ENCODE measurements at places on chromosomes 5 and 9.

DNA sequence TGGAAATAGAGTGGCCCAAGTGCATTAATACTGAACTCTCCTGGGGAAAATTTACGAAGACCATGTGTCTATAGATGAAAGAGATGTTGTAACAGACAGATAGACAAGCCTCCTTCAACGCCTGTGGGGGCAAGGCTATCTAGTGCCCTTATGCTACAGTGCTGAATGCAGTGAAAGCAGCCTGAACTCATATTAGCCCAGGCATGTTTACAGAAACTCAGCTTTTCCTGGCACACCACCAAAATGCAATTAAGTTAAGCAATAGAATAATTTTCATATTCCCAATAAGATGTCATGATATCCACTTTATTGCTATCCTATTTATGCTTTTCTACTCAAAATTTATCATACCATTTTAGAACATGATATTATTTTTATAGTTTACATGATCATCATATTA, 277.0 kb downstream of the DIRAS2 start:
- DNase-seq, result no peak

DNA sequence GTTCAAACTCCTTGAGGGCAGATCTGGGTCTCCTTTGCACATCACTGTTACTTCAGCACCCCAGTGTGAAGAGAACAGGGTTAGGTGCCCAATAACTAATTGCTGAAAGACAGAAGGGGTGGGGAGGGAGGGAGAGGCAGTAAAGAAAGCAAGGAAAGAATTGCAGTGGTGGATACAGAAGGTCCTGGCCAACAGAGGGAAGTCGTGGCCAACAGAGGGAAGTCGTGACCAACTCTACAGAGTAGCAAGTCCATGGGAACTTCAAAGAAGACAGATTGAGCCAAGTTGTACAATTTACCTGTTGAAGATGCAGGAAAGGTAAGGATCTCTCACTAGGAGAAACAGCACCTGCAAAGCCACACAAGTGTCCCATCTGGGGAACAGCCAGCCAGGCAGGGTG, 27.0 kb downstream of the CCNJL start:
- DNase-seq, result no peak

DNA sequence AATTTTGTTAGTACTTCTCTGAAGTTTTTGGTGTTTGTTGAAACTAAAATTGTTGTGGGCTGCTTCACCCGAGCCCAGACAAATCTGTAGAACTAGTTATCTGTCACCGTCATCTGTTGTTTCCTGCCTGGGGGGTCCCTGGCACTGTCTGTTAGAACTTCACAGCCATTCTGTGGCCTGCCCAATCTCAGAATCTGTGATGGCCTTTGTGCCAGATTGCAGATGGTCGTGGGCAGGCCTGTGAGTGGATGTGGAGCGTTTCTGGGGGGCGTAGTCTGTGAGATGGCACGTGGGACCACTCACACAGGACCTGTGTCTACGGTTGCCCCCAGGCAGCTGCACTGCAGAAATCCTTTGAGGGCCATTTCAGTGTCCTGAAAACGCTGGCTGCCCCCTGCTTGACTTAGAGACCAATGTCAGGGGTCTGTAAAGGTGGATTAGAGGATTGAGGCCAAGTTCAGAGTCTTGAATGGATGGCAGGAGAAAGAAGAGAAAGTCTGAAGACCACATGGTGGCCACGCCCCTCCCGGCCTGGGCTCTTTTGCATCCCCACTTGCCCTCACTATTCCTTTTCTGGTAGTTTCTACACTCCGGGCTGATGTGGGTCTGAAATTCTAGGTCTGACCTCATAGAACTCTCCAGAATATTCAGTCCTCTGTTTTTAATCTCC, 38.3 kb downstream of the TRIO start:
- no peak for DNase-seq

GRCh38 chr5:167702014-167702413, 589.4 kb upstream of the WWC1 start:
- DNase-seq, result no peak

GRCh38 chr9:15220658-15221318, 86.2 kb downstream of the TTC39B start:
- DNase-seq, result no peak

- no peak for DNase-seq
These were observed 667.2 kb downstream of the TLE1 start for GRCh38 chr9:81022177-81022576.

DNA sequence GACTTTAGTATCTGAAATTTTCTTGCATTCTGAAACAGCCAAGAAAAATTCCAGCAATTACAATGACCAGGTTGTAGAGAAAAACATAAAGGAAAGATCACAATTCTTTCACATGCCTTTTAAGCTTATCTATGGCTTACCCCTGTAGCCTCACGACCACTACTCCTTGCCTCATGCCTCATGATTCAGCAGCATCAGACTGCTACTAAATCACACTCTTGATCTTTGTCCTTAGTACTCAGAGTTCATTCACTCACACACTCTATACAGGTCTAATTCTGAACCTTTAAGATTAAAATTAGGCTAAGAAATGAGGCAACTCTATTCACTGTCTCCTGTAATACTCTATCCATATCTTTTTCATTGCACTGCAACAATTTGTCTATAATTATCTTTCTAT, 415.1 kb downstream of the MLLT3 start:
- no peak for DNase-seq

- no peak for DNase-seq
These were observed 65.5 kb downstream of the GNG10 start for GRCh38 chr9:111726949-111727348.
